Epithelial cell of prostate (primary cell): ENCODE measurements at places on chromosomes 4 and X.

- DNase-seq, result no peak
Measured at GRCh38 chr4:3396600-3396999, 45.2 kb upstream of the HGFAC start.

DNA sequence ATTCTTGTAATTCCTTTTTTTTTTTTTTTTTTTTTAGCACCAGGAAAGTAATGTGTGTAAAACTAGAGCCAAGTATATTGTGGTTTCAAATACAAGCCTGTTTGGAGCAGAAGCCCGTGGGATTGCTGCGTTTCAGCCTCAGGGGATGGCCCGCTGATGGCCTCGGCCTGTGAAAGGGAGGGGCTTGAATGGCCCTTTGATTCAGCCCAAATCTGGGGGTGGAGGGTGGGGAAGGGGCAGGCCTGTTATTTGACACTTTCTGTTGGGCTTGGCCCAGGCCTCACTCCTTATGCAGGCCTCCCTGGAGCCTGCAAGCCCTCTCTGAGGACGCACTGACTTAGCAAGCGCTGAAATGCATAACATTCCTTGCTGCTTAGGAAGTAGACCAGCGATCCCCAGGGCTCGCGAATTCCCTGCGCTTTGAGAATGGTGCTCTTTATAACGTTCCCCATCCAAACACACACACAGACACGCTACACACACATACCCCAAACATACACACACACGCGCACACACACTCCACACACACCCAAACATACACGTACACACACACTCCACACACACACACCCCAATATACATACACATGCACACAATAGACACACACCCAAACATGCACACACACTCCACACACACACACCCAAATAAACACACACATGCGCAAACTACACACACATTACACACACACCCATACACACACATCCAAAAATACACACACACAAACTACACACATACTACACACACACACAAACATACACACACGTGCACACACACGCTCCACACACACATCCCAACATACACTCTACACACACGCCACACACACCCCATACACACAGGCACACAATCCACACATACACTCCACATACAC lies 29.6 kb downstream of the TLR10 start:
- DNase-seq, result peak; percentile 55

DNA sequence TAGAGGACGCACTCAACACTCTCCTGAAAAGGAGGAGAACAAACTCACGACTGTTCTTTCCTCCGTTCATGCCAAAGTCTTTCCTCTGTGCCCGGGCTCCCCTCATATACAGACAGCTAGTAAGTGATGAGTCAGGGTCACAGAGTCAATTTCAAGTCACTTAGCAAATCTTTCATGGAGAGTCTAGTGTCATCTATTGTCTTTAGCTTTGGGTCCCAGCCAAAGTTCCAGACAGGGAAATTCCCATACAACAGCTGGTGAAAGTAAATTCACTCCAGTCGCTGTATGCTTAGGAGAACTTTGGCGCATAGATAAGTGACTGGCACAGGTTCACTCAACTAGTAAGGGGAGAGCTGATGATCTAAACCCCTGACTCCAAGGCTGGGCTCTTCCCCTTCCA lies 226.5 kb downstream of the MID1 start:
- DNase-seq, result no peak

- DNase-seq, result no peak
Measured at GRCh38 chr4:169062897-169063244, 52.8 kb upstream of the CBR4 start.

- no peak for DNase-seq
Measured at GRCh38 chr4:168636506-168637196, 139.8 kb downstream of the PALLD start.

GRCh38 chr4:174218127-174218790 lies 65.2 kb downstream of the FBXO8 start:
- DNase-seq, result no peak

DNA sequence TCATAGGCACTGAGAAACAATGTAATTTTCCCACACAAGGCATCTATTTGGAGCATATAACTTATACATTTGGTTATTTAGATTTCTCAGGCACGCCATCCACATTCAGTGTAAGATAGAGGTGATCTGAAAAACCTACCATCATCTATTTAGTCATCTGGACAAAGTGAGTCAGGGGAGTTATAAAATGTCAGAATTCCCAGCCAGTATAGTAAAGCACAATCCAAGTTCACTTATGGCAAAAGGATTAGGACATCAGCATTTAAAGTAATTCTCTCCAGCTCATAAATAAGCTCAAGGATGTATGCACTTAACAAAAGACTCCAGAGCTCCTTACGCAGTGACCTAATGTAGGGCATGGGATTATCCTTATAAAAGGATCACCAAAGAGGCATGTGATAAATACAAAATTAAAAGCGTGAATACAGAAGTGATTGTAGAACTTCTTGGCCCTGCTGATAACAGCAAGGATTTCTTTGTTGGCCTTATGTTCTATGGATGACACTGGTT lies 65.3 kb upstream of the DCLK2 start:
- no peak for DNase-seq

DNA sequence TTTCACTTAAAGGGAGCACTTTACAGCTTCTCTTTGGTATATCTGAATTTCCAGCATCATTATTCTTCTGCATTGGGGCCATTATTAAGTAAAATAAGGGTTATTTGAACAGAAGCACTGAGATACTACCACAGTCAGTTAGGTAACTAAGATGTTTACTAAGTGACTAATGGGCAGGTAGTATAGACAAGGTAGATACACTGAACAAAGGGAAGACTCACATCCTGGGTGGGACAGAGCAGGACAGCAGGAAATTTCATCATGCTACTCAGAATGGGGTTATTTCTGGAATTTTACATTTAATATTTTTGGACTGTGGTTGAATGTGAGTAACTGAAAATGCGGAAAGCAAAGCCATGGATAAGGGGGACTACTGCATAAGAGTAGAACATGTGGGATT lies 316.0 kb downstream of the CCSER1 start:
- peak; percentile 45 for DNase-seq
